ENCODE measurements at places on chromosomes 3 and 15.
A peak's percentile ranks its signal among the peaks of the same experiment; 100 is the strongest.

DNA sequence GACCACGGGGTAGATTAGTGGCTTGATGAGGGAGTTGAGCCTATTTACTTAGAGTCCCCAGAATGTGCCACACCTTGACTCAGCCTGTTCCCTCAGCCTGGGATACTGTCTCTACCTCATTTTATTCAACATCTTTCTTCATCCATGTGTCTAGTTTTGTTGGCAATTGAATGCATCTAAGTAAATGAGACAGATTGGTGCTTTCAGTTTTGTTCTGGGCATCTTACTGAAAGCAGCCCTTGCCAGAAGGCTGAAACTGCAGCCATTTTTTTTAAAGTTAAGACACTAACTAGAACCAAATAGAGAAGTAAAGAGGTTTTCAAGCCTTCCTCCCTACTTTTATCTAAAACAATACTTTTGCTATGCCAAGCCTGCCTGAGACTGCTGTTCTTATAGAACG, 246.8 kb downstream of the SLCO3A1 start:
- DNase-seq = no peak

DNA sequence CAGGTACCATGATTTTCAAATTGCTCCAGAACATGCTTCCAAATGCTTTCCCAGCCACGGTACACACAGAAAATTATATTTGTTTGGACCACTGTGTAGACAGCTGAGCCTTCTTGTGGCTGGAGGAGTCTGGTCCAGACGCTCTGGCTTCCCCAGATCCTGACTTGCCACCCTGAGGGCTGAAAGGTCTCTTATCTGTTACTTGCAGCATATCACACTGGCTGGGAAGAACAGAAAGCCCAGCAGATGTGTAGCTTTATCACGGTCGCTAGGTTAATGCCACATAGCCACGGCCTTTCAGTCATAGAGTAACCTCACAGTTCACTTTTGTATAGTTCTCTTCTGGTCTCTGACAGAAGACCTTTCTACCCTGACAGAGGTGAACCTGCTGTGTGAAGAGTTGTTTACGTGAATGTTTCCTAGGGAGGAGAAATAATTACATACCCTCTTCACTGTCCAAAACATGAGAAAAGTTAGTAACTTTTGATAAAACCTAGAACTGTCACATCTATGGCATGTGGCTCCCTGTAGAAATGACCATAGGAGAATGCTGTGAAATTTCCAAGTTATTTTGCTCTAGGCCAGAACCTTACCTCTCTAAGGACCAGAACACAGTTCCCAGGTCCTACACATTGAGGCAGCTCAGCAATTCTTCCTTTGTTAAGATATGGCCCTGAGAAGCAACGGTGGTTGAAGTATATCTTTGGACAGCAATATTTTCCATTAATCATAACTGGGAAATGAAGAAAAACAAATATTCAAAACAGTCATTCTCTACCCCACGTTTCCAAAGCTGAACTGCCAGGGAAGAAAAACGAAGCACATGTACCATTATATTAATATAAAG, 15.8 kb upstream of the STIMATE start:
- DNase-seq = no peak

DNA sequence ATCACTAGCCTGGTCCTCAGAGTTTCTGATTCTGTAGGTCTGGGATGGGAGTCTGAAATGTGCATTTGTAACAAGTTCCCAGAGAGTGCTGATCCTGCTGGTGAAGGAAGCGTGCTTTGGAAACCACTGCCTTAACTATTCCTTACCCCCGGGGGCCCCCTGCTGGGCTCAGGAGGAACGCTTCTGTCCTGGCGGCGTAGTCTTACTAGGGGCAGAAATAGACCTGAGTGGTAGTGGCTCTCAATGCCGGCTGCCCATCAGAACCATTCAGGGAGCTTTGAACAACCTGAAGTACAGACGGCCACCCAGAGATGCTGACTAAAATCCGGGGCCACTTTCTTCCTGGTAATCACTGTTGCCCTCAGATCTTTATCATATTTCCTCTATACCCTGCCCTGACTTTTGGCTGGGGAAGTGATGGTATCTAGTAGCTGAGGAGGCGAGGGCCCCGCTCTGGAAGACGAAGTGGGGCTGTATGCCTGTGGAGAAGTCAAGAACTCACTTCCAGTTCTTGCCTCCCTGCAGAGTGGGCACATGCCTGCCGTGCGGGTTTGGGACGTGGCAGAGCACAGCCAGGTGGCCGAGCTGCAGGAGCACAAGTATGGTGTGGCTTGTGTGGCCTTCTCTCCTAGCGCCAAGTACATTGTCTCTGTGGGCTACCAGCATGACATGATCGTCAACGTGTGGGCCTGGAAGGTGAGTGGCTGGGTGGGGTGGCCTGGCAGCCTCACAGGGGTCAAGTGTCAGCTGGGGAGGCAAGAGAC, 16.3 kb upstream of the JMJD7 start:
- peak; percentile 42 for DNase-seq

GRCh38 chr3:115800489-115801075, 177.3 kb downstream of the GAP43 start:
- DNase-seq = no peak

Measured in activated CD8-positive, alpha-beta memory T cell treated with anti-CD3 and anti-CD28 coated beads for 4 hours (primary cell).